ENCODE measurements at places on chromosomes 1 and 21. TPM values are rescaled to one million over a fixed set of nuclear protein-coding genes. Genes with fewer than 3 reads are reported as not detected.

DNA sequence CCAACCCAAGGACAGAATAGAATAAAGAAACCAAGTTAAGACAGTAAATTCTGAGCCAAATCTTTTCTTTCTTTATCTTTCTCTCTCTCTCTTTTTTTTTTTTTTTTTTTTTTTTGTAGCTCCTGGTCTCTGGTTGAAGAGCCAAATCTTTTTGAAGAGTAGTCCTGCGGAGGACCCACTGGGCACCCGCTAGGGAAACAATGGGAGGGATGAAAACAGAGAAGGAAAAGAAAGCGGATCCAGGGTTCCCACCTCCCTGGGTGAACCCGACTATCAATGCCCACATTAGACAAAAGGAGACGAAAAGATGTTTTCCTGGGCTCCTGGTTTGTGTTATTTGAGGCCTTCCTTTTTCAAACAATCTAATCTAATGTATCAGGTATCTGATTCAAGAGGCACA, 49.8 kb upstream of the FBXO28 start:
- no peak overlapping the region for H3K4me3 ChIP-seq
- DNase-seq = no peak
- H3K36me3 ChIP-seq = no peaks in the 10 kb centered on the region
- H3K4me1 ChIP-seq = peaks cover 18% of the 10 kb centered on the region

DNA sequence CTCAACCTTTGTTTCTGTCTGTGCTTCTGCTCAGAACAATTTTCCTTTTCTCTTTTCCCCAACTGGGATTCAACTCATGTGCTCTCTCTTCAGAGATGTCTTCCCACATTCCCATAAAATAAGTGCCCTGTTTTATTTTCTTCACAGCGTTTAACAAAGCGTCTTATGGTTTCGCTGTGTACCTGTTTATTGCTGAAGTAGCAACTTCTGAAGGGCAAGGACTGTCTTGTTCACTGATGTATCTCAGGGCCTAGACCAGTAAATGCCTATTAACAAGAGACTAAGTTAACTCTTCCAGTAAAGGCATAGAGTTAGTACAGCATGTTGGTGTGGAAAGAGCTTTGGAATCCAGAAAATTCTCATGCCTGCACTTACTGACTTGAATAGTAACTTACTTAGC, 42.9 kb upstream of the MPZL1 start:
- H3K27me3 ChIP-seq = peaks cover 8% of the 10 kb centered on the region
- no peak for DNase-seq
- no peak overlapping the region for H3K4me3 ChIP-seq

GRCh38 chr1:101308935-101309333, 72.1 kb downstream of the S1PR1 start:
- H3K27me3 ChIP-seq = peaks cover 1% of the 10 kb centered on the region
- H3K36me3 ChIP-seq = no peaks in the 10 kb centered on the region
- DNase-seq = no peak
- peaks cover 6% of the 10 kb centered on the region for H3K4me1 ChIP-seq
- H3K27ac ChIP-seq = no peak overlapping the region

DNA sequence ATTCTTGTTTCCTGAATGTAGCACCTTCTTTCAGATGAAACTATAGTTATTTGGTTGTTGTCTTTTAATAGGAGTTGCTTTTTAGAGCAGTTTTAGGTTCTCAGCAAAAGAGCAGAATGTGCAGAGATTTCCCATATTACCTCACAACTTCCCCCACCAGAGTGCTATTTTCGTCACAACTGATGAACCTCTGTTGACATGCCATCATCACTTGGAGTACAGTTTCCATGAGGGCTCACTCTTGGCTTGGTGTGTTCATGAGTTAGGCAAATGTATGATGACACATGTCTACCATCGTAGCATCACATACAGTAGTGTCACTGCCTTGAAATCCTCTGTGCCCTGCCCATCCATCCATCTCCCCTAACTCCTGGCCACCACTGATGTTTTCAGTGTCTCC, 3.7 kb downstream of the IBA57 start:
- H3K27me3 ChIP-seq = no peaks in the 10 kb centered on the region
- no peak overlapping the region for H3K4me3 ChIP-seq
- no peaks in the 10 kb centered on the region for H3K36me3 ChIP-seq
- no peak for DNase-seq
- no peak overlapping the region for H3K27ac ChIP-seq

DNA sequence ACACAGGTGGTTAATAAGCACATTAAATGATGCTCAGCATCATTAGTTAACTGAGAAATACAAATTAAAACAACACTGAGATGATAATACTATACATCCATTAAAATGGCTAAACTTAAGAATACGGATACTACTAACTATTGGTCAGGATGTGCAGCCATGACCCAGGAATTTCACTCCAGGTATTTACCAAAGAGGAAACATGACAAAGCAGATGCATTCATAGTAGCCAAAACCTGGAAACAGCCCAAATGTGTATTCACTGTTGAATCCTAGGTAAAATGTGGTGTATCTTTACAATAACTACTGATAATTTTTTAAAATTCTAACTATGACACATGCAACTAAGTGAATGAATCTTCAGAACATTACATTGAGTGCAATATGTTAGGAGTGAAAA, 73.0 kb downstream of the PTPRC start:
- no peak overlapping the region for H3K27ac ChIP-seq
- no peak for DNase-seq

The MMP23B gene
- total RNA-seq = 5.3 TPM
